Stimulated activated CD8-positive, alpha-beta memory T cell treated with anti-CD3 and anti-CD28 coated beads, Interleukin-7, amount 100 ng/mL, for 24 hours (primary cell): ENCODE measurements at places on chromosomes 3 and 15.

GRCh38 chr3:39587113-39587512, 119.6 kb downstream of the MOBP start:
- no peak for DNase-seq

DNA sequence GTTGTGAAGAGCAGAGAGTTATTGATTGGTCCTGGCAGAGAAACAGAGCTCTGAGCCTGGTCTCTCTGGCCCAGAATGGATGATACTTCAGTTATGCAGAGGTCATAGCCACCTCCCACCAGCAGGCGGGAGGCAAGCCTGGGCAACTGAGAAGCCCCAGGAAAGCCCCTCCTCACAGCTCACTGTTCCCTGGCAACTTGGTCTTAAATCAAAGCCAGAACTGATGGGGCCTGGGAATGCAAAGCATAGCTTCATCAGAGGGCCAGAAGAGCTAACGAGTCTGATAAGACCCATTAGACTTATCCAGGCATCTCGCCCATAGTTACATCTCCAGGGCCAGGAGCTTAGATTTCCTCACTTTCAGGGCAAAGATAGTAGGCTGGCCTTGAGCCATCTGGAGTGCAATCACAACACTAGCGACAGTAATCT, 5.5 kb upstream of the COLQ start:
- DNase-seq = no peak

GRCh38 chr3:133401374-133402135, 1.7 kb downstream of the BFSP2 start:
- no peak for DNase-seq

GRCh38 chr3:186193534-186194450, 84.9 kb upstream of the ETV5 start:
- DNase-seq = no peak

DNA sequence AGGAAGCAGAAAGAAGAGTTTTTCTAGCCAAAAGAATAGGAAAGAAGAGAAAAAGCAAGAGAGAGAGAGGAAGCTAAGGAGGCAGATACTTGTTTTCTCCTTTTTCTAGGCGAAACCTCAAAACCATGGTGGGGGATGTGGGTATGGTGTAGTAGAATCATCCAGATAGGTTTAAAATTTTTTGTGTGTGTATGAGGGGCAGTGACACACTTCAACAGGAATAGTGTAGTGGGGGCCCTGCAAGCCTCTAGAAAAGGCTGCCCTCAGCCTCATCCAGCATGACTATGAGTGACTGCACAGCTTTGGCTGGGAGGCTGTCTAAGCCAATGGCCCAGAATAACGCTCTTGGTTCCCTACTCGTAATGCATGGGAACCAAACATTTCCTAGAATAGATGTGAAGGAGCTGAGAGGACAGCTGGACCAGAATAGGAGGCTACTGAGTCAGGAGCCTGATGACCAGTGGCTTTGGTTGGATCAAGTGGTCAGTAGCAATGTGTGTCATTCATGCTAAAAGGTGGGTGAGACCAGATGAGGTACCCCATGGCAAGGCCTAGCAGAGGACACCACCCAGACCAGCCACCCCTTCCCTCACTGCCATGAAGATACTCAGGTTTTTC, 24.4 kb downstream of the MOBP start:
- no peak for DNase-seq

DNA sequence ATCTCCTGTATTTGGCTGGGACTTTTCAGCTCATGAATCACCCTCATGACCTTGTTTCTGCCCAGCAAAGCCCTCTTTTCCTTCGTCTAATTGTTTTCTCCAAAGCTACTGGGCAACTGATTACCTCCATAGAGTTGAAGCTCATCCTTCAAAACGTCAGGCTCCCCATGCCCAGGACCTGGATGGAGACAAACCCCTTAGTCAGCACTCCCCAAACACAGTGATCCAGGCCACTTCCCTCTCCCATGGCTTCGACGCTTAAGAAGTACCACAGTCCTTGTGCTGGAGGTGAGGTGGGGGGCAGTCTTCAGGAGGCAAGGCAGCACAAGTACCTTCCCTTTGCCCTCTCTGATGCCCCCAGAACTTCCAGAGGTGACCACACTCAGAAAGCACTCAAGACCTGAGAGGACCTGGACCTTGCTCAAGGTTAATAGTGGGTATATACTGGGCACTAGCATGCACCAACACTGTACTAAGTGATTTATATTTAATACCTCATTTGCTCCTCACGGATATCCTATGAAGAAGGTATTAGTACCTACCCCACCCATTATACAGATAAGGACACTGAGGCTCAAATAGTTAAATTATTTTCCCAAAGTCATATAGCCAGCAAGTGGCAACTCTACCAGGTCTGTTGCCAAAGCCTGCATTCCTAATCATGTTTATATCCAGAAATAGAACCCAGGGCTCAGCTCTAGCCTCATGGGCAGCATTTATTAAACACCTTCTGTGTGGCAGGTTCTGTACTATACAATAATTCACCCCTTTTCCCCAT, 16.5 kb downstream of the TMEM40 start:
- no peak for DNase-seq

- DNase-seq = no peak
Observed at GRCh38 chr3:80087767-80088166, 320.0 kb upstream of the ROBO1 start.

- DNase-seq = no peak
Observed at GRCh38 chr15:66714543-66714981, 12.5 kb downstream of the SMAD6 start.

DNA sequence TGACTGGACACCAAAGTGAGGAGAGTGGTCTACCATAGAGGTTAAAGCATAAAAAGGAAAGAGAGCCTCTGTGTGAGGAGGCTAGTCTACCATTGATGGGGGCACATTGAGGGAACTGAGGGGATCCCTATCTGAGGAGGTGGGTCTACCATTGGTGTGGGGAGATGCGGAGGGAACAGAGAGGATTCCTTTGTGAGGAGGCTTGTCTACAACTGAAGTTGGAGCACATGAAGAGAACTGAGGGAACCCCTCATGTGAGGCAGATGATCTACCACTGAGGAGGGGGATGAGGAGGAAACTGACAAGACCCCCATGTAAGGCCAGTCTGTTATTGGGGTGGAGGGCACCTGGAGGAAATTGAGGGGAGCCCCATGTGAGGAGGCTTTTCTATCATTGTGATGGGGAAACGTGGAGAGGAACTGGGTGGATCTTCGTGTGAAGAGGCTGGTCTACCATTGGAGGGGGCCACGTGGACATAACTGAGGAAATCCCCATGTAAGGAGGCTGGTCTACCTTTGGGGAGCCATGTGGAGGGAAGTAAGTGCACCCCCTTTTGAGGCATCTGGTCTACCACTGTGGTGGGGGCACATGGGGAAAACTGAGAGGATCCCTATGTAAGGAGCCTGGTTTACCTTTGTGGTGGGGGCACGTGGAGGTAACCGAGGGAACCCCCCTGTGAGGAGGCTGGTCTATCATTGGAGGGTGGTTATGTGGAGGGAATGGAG, 160.1 kb downstream of the FBLN2 start:
- DNase-seq = no peak

DNA sequence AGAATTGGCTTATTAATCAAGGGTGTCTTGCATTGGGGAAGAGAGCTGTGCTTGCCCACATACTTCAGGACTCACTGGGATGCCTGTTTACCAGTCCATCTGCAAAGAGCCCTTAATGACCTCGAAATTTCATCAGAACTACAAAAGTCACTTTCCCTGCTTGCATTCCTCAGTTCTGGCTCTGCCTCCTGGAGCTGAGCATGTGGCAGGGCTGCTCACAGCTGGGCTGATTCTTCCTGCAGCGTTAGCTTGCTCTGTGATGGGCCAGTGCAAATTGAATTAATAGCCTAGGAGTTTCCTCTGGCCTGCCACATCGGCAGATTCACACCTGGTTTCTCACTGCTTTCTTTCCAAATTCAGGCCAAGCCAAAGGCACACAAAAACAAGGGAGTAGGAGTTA, 108.9 kb downstream of the DUT start:
- no peak for DNase-seq

GRCh38 chr3:182005219-182005618, 293.5 kb downstream of the SOX2 start:
- DNase-seq = no peak

GRCh38 chr15:31353931-31354330, 27.3 kb downstream of the KLF13 start:
- DNase-seq = no peak

DNA sequence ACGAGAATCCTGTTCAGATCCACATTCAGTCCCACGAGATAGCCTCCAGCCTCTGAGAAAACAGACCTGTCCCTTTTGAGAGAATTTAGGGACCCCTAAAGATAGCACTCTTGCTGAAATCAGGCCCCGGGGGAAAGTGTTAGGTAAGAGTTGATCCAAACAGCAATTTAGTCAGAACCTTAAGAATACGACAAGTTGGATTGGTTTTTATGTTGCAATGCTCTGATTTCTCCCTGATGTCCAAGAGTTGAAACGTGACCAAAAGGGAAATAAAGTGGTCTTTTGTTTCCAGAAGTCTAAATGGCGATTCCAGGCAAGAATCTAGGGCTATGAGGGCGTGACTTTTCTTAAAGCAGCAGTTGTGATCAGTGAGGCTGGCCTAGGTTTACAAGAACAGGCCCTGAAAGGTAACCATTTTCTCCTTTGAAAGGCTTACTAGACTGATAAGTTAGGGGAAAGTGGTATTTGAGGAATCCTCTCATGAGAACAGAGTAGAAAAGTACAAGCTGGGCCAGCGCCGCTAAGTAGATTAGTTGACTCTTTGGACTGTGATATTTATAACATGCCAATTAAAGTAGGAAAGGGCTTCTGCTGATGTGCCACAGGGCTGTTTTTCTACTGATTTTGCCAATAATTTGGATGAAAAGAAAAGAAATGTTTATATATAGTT, 4.9 kb downstream of the MAN2A2 start:
- no peak for DNase-seq

GRCh38 chr3:188433521-188434150, 279.7 kb downstream of the LPP start:
- no peak for DNase-seq

DNA sequence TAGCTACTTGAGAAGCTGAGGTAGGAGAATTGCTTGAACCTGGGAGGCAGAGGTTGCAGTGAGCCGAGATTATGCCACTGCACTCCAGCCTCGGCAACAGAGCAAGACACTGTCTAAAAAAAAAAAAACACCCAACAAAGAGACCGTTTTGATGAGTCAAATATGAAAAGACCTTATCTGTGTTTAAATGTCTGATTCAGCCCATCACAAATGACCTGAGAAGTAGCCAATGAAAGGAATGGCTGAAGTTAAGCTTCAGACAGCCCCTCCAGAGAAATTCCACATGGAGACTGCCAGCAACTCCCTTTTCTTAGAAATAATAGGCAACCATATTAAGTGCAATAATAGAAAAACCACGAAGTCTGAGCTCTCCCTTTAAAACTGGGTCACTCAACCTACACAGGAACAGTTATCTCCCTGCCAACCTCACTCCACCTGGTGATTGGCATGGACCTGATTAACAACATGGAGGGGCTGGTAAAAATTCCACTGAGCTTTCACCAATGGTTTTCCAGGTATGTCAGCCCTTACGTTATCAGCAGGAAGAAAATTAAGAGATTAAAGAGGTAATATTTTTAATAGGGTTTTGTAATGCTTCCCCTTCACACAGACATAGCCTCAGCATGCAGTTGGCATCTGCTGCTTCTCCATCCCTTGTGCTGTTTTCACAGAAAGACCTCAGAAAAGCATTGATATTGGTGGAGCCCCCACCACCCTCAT, 238.1 kb upstream of the STT3B start:
- DNase-seq = no peak

DNA sequence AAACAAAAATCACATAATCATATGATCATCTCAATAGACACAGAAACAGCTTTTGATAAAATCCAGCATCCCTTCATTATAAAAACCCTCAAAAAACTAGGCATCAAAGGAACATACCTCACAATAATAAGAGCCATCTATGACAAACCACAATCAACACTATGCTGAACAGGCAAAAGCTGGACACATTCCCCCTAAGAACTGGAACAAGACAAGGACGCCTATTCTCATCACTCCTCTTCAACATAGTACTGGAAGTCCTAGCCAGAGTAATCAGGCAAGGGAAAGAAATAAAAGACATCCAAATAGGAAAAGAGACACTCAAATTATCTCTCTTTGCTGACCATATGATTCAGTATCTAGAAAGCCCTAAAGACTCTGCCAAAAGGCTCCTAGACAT, 54.9 kb upstream of the SLC12A8 start:
- DNase-seq = no peak

DNA sequence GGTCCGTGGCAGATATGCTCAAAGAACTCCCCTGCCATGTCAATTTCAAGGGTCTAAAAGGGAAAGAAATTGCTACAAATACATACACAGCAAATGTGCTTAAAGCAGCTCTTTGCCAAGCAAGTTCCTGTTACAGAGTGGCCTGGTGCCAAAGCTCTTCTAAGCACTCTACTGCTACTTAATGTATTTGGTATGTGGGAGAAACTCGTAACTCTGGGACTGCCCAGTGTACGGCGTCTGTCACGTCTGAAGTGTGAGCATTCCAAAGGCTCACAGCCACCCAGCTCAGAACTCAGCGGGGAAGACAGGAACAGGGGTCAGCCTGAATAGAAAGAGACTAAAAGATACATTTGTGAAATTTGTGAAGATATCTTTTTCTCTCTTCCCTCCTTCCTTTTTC, 54.6 kb downstream of the RBMS3 start:
- no peak for DNase-seq

DNA sequence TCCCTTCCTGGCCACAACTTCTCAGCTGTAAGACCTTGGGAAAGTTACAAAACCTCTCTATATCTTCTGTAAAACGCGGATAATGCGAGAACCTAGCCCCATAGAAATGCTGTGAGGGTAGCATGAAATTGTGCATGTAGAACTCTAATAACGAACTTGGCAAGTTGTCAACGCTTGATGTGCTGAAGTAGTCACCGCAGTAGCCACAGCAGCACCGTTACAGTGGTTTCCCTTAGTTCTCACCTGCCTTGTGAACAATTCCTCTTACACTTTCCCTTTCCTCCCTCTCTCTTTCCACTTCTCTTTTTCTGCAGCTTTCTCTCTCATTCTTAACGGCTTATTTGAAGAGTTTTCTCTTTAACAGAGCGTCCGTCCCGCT, 447 bp upstream of the SHQ1 start:
- no peak for DNase-seq

DNA sequence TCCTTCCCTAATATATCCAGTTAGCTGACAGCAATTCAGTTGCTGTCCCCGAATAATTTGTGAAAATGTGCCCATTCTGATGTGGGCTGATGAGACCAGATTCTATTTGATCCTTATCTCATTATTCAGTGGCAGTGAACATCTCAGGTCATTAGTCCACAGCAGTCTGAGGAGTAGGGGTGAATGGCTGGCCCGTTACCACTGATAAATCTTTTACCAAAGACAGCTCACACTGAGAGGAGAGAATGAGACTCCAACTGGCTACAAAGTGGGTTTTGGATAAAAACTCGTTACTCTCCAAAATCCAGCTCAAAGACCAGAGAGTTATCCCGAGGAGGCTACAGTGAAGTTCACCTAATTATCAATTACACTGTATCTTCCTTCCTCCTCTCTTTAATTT, 189.7 kb downstream of the TUSC7 start:
- DNase-seq = no peak
